T-helper 17 cell (primary cell): ENCODE measurements at places on chromosomes 1 and 21. TPM values are rescaled to one million over a fixed set of nuclear protein-coding genes. Genes with fewer than 3 reads are reported as not detected.

FRRS1 gene
- total RNA-seq = 0.65 TPM

EPHB2 gene
- total RNA-seq = not detected

OR6F1 gene
- total RNA-seq = not detected

RIMS3 gene
- total RNA-seq = 2.1 TPM

RGSL1 gene
- total RNA-seq = not detected

PRR9 gene
- not detected for total RNA-seq

SYDE2 gene
- total RNA-seq = 2.7 TPM

UBL4B gene
- not detected for total RNA-seq

SPATA45 gene
- total RNA-seq = not detected

RASAL2 gene
- 0.07 TPM for total RNA-seq

ATAD3B gene
- 45.1 TPM for total RNA-seq

MYCL gene
- total RNA-seq = 1.2 TPM

OR14K1 gene
- total RNA-seq = not detected

PGBD5 gene
- total RNA-seq = not detected

CFAP126 gene
- not detected for total RNA-seq

RGS8 gene
- total RNA-seq = not detected

UCK2 gene
- 3.3 TPM for total RNA-seq

SERTAD4 gene
- total RNA-seq = not detected

KIF21B gene
- 78.4 TPM for total RNA-seq

VAV3 gene
- total RNA-seq = 11.0 TPM

LRRC53 gene
- not detected for total RNA-seq

ITGB2 gene
- 359 TPM for total RNA-seq

HSD3B1 gene
- total RNA-seq = not detected

CNTN2 gene
- not detected for total RNA-seq

RIPK4 gene
- 0.50 TPM for total RNA-seq

CELA3B gene
- not detected for total RNA-seq

RGS5 gene
- total RNA-seq = 1.3 TPM

FCGR3B gene
- total RNA-seq = 0.37 TPM

MYOG gene
- not detected for total RNA-seq

GNB1 gene
- 236 TPM for total RNA-seq

FCRL1 gene
- total RNA-seq = 22.4 TPM

MYBPHL gene
- not detected for total RNA-seq

AADACL3 gene
- not detected for total RNA-seq

KCNJ15 gene
- total RNA-seq = not detected

CFAP74 gene
- total RNA-seq = not detected

ACTL8 gene
- total RNA-seq = not detected

HSPB7 gene
- not detected for total RNA-seq

ATP1A4 gene
- not detected for total RNA-seq

VHLL gene
- not detected for total RNA-seq
